ENCODE measurements at places on chromosomes 11 and 22.

- peak; percentile 56 for DNase-seq
Measured at GRCh38 chr11:765025-765801, 12.1 kb downstream of the GATD1 start.

DNA sequence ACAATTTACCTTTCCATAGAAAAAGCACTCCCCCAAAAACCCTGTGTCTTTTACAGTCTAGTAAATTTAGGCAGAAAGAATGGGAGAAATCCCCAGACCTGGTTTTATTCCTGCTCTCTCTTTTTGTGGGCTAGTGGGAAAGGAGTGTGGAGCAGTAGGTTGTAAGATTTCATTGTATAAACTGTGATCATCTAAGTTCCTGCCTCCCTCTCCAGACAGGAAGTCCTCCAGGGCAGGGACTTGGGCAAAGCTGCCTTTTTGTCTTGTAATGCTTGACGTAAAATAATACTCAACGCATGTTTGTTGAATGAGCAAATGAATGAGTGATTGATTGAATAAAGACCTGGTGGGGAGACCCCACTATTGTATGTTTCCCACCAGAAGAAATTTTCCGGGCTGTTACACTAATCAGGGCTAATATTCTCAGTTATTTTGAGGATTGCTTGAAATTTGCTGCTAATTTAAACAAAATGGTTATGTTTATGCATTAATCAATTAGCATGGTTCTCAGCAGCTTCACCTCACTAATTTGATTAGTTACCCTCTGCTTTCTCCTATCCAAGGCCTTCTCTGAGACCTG, 36.3 kb downstream of the CSNK2A3 start:
- DNase-seq: no peak

DNA sequence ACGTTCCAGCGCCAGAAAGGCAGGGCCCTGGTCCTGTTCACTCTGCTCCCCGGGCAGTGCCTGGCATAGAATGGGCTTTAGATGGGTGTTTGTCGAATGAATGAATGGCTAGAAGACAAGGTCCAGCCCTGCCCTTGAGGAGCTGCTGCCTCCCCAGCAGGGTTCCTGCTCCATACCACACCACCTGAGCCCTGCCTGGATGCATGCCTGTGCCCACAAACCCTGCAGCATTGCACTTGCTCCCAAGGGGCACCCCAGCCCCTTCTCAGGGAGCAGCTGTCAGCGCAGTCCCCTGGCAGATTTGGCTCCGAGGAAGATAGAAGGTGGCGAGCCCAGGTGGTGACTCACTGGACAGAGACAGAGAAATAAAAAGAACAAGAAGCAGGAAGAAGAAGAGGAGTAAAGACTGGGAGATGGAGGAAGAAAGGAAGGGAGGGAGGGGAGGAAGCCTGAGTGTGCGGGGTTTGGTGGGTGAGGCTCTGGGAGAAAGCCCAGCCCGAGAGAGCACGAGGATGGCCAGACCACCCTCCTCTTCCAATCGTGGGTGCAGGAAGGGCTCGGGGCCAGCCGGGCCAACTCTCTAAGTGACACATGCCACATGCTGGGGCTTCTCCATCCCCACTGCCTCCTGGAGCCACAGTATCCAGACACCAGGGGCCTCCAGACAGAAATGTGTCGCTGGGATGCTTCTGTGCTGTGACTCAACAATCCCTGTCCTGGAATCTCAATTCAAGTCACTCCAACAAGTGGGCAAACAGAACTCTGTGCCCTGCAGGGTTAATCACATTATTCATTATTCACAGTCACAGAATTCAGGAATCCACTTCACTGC, 1474.3 kb downstream of the BRD1 start:
- DNase-seq: no peak

DNA sequence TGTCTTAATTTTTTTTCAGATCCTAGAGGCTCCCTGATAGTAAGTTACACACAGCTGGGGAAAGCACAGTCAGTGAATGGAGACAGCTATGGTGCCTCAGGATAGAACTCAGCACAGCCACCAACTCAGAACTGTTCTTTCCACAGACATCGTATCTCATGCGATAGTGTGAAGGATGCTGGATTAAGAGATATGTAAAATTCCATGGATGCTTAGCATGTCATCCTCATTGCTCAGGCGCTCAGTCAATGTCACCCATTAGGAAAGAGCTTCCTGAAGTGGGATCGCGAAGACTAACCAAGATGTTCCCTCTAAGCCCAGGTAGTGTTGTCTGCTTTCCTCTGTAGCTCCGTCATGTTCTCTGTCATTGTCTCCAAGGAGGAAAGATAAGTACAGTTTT, 1000.4 kb downstream of the OPCML start:
- no peak for DNase-seq

GRCh38 chr11:113373981-113374560, 13.5 kb upstream of the ANKK1 start:
- DNase-seq: no peak

All from stimulated activated CD4-positive, alpha-beta T cell treated with anti-CD3 and anti-CD28 coated beads, Interleukin-12 subunit alpha, Interleukin-12 subunit beta, amount 100 ng/mL, for 4 hours (primary cell).